ENCODE measurements at places on chromosomes 7 and 10. TPM values are rescaled to one million over a fixed set of nuclear protein-coding genes. Genes with fewer than 3 reads are reported as not detected.

The LLCFC1 gene
- not detected for total RNA-seq

The ASB4 gene
- not detected for total RNA-seq

The SEC31B gene
- total RNA-seq, result 2.4 TPM

The TFPI2 gene
- 0.67 TPM for total RNA-seq

The ZNF467 gene
- total RNA-seq, result 1.2 TPM

The STEAP1B gene
- 13.1 TPM for total RNA-seq

The ADAMTS14 gene
- 0.23 TPM for total RNA-seq

The CDC14C gene
- total RNA-seq, result not detected

The SNCG gene
- 32.4 TPM for total RNA-seq

DNA sequence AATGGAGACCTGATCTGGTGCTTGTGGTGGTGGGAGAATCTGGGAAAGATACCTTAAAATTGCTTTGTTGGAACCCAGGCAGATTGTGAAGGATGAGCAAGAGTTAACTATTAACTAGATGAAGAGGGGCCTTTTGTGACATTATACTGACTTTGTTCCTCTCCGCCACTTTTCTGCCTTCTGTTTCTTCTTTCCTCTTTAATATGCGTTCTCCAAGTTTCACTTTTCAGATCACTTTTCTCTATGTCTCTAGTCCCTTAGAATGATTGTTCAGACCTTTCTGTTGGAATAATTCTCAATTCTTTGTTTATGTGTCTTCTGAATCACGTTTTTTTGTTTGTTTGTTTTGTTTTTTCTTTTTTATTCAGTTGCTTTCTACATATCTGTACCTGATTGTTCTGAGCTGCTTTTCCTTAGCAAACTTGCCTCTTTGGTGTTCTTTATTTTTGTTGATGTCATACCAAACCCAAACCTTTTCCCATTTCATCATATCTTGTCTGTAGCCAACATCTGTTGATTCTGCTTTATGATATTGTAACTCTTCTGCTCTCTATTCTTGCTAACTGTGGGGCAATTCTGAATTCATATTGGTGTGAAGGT lies 2.8 kb downstream of the BMPR1A start:
- peaks cover 72% of the 10 kb centered on the region for H3K4me1 ChIP-seq
- DNase-seq, result no peak
- H3K27ac ChIP-seq, result no peak overlapping the region
- no peaks in the 10 kb centered on the region for H3K36me3 ChIP-seq
- H3K4me3 ChIP-seq, result peak overlapping the region; percentile 98
- H3K27me3 ChIP-seq, result no peaks in the 10 kb centered on the region

- peaks cover 3% of the 10 kb centered on the region for H3K4me1 ChIP-seq
- no peak for DNase-seq
- H3K4me3 ChIP-seq, result no peak overlapping the region
- no peak overlapping the region for H3K27ac ChIP-seq
- no peaks in the 10 kb centered on the region for H3K27me3 ChIP-seq
Measured at GRCh38 chr7:48139459-48139858, 31.8 kb upstream of the ABCA13 start.

DNA sequence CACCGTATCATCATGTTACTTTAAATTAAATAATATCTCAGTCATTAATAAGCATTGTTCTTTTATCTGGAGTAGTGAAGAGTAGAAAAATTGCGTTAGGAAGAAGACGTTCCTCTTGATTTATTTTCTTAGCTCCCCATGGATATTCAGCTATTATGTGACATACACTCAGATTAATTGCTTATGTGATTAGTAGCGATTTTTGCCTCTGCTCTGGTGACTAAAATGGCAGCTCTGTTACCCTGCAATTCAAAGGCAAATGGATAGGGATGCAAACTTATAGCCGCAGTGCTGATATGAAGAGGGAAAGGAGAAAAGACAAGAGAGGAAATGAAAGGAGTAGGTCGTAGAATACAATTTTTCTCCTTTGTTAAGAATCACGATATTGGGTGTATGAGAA lies 188.4 kb upstream of the MALRD1 start:
- no peak overlapping the region for H3K4me3 ChIP-seq
- no peak for DNase-seq
- no peaks in the 10 kb centered on the region for H3K27me3 ChIP-seq
- no peaks in the 10 kb centered on the region for H3K36me3 ChIP-seq
- H3K27ac ChIP-seq, result no peak overlapping the region

GRCh38 chr7:69654381-69654780 lies 56.1 kb downstream of the AUTS2 start:
- H3K36me3 ChIP-seq, result no peaks in the 10 kb centered on the region
- no peak overlapping the region for H3K4me3 ChIP-seq
- peak overlapping the region; percentile 35 for H3K27ac ChIP-seq
- no peak for DNase-seq

DNA sequence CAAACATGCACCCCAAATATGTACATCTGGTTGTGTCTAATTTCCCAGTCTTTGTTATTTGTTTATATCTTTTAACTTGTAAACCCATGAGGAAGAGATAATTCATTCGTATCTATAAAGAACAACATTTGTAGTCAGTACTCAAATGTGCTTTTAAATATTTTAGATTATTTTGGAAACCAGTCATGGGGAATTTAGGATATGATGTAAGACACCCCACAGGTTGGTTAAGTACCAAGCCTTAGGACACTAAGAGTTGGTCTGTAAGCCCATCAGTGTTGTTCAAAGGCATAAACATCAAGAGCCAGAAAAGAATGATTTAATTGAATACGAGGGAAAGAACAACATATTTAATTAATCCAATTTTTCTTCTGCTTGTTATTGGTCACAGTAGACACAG lies 421.1 kb upstream of the SEMA3C start:
- no peak overlapping the region for H3K27ac ChIP-seq
- H3K36me3 ChIP-seq, result no peaks in the 10 kb centered on the region
- H3K4me3 ChIP-seq, result no peak overlapping the region

- no peaks in the 10 kb centered on the region for H3K36me3 ChIP-seq
- no peaks in the 10 kb centered on the region for H3K27me3 ChIP-seq
- no peak overlapping the region for H3K4me3 ChIP-seq
- H3K27ac ChIP-seq, result no peak overlapping the region
- no peak for DNase-seq
- no peaks in the 10 kb centered on the region for H3K4me1 ChIP-seq
Measured at GRCh38 chr7:152588350-152588749, 87.6 kb downstream of the XRCC2 start.

DNA sequence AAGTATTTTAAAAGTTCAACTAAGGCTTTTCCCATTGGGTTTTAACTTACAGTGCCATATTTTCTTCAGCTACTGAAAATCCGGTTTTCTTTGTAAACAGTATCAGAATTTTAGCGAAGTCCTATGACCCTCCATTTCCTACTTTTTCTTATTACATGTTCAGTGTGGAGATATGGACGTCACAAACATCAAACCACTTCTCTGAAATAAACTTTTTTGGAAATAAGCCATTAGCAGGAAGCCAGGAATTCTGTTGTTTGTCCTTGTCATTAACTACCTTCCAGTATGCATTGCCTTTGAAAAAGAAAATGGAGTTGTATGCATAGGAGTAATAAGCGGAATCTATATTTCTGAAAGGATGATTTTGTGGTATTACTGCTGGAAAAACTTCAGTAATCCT lies 9.1 kb downstream of the MMP21 start:
- H3K4me1 ChIP-seq, result no peaks in the 10 kb centered on the region
- peaks cover 14% of the 10 kb centered on the region for H3K36me3 ChIP-seq
- H3K27ac ChIP-seq, result no peak overlapping the region
- no peak overlapping the region for H3K4me3 ChIP-seq

DNA sequence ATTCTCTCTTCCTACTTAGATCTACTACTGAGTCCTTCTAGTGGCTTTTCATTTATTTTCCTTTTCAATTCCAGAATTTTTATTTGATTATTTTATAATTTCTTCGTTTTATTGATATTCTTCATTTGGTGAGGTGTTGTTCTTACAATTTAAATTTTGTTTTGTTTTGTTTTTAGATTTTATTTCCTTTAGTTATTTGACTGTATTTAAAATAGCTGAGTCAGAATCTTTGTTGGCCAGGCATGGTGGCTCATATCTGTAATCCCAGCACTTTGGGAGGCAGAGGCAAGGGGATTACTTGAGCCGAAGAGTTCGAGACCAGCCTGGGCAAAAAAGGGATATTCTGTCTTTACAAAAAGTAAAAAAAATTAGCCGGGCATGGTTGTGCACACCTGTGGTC lies 36.1 kb downstream of the AKAP9 start:
- H3K4me3 ChIP-seq, result no peak overlapping the region
- H3K4me1 ChIP-seq, result no peaks in the 10 kb centered on the region
- no peak overlapping the region for H3K27ac ChIP-seq
- no peak for DNase-seq
- no peaks in the 10 kb centered on the region for H3K27me3 ChIP-seq

GRCh38 chr7:66769833-66770512 lies 29.4 kb downstream of the RABGEF1 start:
- H3K27me3 ChIP-seq, result no peaks in the 10 kb centered on the region
- DNase-seq, result no peak
- H3K4me1 ChIP-seq, result no peaks in the 10 kb centered on the region
- no peak overlapping the region for H3K4me3 ChIP-seq
- peaks cover 43% of the 10 kb centered on the region for H3K36me3 ChIP-seq

GRCh38 chr7:107048783-107049418 lies 4.4 kb downstream of the PRKAR2B start:
- H3K4me1 ChIP-seq, result peaks cover 9% of the 10 kb centered on the region
- no peaks in the 10 kb centered on the region for H3K36me3 ChIP-seq
- no peaks in the 10 kb centered on the region for H3K27me3 ChIP-seq
- H3K4me3 ChIP-seq, result no peak overlapping the region
- no peak for DNase-seq

- no peak overlapping the region for H3K27ac ChIP-seq
- no peaks in the 10 kb centered on the region for H3K27me3 ChIP-seq
- DNase-seq, result no peak
- no peaks in the 10 kb centered on the region for H3K36me3 ChIP-seq
- no peaks in the 10 kb centered on the region for H3K4me1 ChIP-seq
Measured at GRCh38 chr7:46515844-46516590, 594.9 kb upstream of the IGFBP3 start.

DNA sequence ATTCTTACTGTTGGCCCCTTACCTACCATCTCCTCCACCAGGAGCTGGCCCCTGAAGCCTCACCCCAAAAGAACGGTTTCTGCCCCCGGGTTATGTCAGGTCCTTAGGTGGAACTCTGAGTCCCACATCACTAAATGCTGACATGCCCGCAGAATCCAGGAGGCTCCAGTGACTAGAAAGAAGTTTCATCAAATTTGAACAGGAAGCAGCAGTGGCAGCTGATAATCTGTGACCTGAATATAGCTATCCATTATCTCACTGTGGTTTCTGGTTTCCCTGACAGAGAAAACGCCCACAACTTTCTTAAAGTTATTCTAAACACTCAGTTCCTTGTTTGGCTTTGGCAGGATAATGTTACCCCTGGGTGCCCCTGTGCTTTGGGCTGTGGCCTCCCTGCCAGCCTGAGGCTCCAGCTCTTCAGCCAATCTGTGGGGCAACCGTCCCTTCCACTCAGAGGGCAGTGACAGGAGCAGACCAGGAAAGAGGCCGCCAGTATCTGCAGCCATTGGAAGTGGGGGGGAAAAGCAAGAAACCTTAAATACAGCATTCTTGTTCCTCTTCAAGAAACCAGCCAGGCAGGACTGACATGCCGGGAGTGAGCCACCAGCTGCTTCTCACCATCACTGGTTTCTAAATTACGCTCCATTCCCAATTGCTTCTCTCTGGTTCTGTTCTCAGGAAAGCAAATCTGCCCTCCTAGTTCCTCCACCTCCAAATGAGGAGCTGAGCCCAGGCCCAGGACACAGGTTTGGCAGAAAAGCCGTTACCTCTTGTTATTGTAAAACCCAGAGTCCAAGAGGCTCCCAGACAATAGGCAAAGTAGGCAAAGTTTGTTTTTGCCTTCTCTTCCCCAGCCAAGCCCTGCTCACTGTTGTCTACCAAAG lies 41.2 kb upstream of the VCL start:
- peaks cover 3% of the 10 kb centered on the region for H3K4me1 ChIP-seq
- H3K36me3 ChIP-seq, result no peaks in the 10 kb centered on the region
- peak overlapping the region; percentile 70 for H3K27ac ChIP-seq
- no peaks in the 10 kb centered on the region for H3K27me3 ChIP-seq

DNA sequence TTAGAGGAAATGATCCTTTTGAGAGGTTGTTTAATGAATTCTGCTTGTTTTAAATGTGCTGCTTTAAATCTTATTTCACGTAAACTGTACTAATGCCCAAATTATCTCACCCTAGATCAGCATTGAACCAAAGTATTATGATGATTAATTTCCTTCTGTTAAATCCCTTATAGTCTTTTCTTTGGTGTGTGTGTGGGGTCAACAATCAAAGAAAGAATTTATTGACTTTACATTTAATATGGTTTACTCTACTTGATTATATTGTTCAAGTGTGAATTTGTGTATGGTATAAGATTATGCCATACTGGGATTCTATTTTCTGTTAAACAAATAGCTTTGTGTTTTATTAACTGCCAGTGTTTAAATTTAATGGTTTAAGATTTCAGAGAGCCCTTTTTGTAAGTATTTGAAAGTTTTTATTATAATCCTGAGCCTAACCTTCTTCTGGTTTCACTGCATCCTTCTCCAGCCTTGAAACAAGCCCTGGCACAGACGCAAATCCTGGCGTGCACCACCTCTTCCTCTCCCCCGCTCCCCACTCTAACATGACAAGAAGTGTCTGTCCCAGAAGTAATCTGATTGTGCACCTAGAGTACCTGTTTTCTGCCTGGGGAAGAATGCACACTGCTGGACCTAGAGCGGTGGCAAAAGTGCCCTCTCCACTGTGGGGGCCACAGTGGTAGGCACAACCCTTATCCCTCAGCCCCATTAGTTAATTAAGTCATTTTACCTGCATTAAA lies 70.6 kb downstream of the KAT6B start:
- DNase-seq, result no peak
- no peaks in the 10 kb centered on the region for H3K27me3 ChIP-seq
- H3K4me1 ChIP-seq, result peaks cover 10% of the 10 kb centered on the region
- H3K27ac ChIP-seq, result peak overlapping the region; percentile 2
- no peak overlapping the region for H3K4me3 ChIP-seq

DNA sequence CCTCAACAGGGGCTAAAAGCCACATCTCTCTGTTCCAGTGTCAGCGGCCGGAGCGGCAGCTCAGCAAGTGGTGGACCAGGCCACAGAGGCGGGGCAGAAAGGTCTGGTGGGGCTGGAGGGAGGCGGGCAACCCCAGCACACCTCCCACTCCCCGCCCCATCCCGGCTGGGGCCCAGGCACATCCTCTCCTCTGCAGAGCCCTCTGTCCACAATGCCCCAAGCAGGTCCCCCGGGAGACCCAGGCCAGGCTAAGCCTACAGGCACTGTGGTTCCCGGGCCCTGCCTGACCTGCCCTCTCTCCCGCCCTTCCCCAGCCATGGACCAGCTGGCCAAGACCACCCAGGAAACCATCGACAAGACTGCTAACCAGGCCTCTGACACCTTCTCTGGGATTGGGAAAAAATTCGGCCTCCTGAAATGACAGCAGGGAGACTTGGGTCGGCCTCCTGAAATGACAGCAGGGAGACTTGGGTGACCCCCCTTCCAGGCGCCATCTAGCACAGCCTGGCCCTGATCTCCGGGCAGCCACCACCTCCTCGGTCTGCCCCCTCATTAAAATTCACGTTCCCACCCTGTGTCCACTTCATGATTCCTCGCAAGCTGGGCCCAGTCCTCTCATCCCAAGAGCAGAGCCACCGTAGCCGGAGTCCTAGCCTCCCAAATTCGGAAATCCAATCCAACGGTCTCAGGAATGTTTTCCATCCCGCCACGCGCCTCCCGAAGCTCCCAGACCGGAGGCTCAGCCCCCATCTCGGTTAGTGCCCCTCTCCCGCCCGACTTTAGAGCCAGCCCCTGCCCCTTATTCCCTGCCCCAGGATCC lies 2.1 kb downstream of the ADIRF start:
- H3K4me1 ChIP-seq, result peaks cover 67% of the 10 kb centered on the region
- no peak for DNase-seq
- H3K27me3 ChIP-seq, result no peaks in the 10 kb centered on the region

- no peak for DNase-seq
- H3K27ac ChIP-seq, result no peak overlapping the region
- no peaks in the 10 kb centered on the region for H3K27me3 ChIP-seq
Measured at GRCh38 chr7:142571581-142571980, 177.7 kb upstream of the PRSS1 start.

Data from esophagus squamous epithelium (tissue), 5 donors.